ENCODE measurements at places on chromosomes 13 and 19. TPM values are rescaled to one million over a fixed set of nuclear protein-coding genes. Genes with fewer than 3 reads are reported as not detected.

The BCAM gene
- not detected for total RNA-seq

The DCLK1 gene
- total RNA-seq: not detected

The SPRED3 gene
- total RNA-seq: 0.61 TPM

The TRPC4 gene
- total RNA-seq: not detected

The CEACAM7 gene
- total RNA-seq: not detected

The LAIR1 gene
- total RNA-seq: 7.4 TPM

The LCP1 gene
- 846 TPM for total RNA-seq

The VAV1 gene
- total RNA-seq: 59.5 TPM

The BRCA2 gene
- 18.4 TPM for total RNA-seq

The BRME1 gene
- 6.9 TPM for total RNA-seq

The ZNF8 gene
- 4.4 TPM for total RNA-seq

The SLITRK6 gene
- total RNA-seq: not detected
